Stimulated activated CD8-positive, alpha-beta memory T cell treated with anti-CD3 and anti-CD28 coated beads, Interleukin-4, amount 100 ng/mL, for 48 hours (primary cell): ENCODE measurements at places on chromosomes 12 and 14.
A peak's percentile ranks its signal among the peaks of the same experiment; 100 is the strongest.

- DNase-seq, result no peak
These were observed 183.2 kb downstream of the PPM1H start for GRCh38 chr12:62751810-62752155.

- DNase-seq, result no peak
These were observed 84.7 kb downstream of the TBC1D30 start for GRCh38 chr12:64909124-64909523.

- DNase-seq, result peak; percentile 51
These were observed 126.0 kb upstream of the ATF7IP start for GRCh38 chr12:14239350-14239934.

GRCh38 chr12:97385121-97385520 lies 77.5 kb upstream of the RMST start:
- DNase-seq, result no peak

DNA sequence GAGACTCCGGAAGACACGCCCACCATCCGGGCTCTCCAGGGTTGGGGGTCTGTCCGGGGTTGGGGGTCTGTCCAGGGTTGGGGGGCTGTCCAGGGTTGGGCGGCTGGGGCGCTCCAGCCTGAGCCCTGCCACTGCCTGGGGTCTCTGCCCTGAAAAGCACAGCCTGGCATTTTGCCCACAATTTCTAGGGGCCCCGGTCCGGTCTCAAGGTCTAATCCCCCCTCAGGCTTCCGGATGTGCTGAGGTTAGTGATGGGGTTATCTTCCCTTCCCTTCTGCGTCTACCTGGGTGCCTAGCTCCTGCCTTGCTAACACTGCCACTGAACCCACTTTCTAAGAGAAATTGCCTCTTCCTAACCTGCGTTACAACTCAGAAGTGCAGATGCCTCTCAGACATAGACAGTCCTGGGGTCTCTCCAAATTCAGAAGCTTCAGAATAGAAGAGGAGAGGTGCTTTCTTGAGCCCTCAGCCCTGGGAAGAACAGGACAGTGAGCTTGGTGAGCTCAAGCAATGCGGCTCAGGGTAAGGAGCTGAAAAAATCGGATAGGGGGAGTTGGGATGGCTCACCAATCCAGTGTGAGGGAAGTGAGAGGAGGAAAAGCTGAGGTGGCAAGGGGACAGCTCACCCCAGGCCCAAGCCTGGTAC lies 5.7 kb downstream of the LHX5 start:
- no peak for DNase-seq

- DNase-seq, result peak; percentile 89
These were observed at the start of gene CCDC177 for GRCh38 chr14:69574263-69574953. TSS of gene CCDC177 (minus strand) at chr14:69574871. CDS start at chr14:69573622, 1,249 bp downstream.

DNA sequence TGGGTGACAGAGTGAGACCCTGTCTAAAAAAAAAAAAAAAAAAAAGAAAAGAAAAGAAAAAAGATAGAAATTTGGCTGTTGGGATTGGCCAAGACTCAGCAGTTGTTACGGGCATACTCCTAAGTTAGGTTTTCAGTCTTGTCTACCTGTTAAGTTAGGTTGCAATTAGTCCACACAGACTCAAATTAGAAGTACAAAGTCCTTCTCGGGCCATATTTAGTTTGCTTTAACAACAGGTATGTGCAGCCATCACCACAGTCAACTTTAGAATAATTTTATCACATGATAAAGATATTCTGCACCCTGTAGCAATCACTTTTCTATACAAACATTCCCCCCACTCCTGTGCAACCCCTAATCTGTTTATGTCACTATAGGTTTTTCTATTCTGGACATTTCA lies 85.2 kb downstream of the WNK1 start:
- DNase-seq, result no peak

- DNase-seq, result no peak
These were observed 20.1 kb upstream of the RTN1 start for GRCh38 chr14:59890676-59891075.

GRCh38 chr12:52123487-52124186 lies 44.1 kb downstream of the SMIM41 start:
- no peak for DNase-seq

GRCh38 chr14:31326111-31326510 lies 94.2 kb downstream of the HEATR5A start:
- DNase-seq, result no peak

GRCh38 chr12:83985084-83985483 lies 927.5 kb downstream of the SLC6A15 start:
- DNase-seq, result no peak

GRCh38 chr12:106333010-106333409 lies 24.5 kb upstream of the POLR3B start:
- no peak for DNase-seq

DNA sequence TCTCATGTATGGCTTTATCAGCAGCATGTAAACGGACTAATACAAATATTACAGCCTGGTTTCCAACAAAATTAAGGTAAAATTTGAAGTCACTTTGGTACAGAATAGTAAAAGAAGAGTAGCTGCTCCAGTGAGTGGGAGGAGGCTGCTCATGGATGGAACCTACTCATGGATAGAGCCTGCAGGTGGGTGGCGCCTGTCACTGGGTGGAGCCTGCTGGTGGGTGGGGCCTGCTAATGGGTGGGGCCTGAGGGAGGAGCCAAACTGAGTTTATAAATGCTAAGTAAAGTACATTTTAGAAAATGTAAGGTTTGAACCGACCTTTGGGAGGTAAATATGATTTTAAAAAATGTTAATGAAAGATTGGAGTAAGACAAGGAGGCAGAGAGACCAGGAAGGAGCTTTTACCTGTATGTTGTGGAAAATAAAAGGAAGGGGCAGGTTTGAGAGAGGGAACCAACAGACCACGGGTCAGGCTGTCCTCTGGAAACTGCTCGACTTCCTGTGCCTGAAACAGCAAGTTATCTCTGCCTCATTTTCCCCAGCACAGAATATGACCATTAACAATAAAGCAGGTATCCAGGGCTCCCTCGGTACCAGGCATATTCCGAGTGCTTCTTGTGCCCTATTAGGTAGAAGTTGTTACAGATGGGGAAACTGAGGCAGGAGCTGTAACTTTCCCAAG lies 55.9 kb upstream of the SEL1L start:
- DNase-seq, result no peak

DNA sequence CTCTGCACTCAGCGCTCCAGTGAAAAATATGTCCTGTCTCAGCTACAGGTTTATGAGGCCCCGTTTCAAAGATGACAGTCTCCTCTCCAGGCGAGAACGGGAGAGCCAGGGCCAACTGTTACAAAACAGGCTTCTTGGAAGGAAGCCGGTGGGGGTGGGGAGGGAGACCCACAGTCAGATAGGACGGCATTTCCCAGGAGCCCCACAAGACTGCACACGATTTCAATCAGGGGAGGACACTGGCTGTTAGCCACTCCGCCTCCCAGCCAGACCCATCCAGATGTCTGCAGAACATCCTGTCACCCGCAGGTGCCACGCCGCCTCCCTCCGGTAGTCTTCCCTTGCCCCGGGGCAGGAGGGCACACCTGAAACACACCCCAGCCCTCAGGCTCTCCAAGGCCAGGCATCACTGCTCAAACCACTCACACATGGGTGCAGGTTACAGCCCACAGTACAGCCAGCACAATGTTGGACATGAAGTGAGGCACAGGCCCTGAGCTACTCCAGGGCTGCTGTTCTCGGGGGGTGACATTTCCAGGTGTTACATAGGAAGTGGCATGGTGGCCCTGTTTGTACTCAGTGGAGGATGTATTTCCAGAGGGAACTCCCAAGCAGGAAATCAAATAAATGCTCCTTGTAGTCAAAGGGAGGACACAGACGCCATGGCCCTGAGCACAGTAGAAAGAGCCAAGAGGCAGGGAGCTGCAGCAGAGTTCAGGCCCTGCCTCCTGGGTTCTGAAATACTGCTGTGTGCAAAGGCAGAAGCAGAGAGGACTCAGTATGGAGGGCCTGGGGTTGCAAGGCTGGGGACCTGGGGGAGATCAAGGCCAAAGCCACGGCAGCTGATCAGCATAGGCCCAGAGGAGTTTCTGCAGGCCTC lies 138.1 kb downstream of the BCL11B start:
- no peak for DNase-seq

- DNase-seq, result peak; percentile 78
These were observed 53.5 kb downstream of the PHLDA1 start for GRCh38 chr12:75977952-75978671.

- peak; percentile 91 for DNase-seq
These were observed 33.2 kb downstream of the WBP11 start for GRCh38 chr12:14769969-14770495.

- peak; percentile 59 for DNase-seq
These were observed 30.6 kb upstream of the SLC2A3 start for GRCh38 chr12:7966563-7966962.

- no peak for DNase-seq
These were observed 97.2 kb upstream of the KRAS start for GRCh38 chr12:25347716-25348592.

DNA sequence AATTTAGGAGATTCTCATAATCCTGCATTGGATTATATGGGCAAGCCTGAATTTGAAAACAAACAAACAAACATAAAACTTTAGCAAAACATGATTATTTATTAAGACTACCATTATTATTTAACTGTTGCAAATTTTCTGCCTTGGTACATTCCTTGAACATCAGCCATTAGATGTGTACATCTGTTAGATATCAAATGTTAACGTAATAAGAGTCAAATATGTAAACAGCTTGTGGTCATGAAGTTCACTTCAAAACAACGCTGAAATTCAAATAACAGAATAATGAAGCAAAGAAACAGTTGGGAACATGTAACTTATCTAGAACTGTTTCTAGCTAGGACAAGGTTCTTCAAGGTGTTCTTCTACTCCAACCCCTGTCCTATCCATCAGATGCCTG lies 14.3 kb upstream of the TMX1 start:
- no peak for DNase-seq

GRCh38 chr12:67390273-67390672 lies 121.1 kb downstream of the CAND1 start:
- DNase-seq, result no peak

DNA sequence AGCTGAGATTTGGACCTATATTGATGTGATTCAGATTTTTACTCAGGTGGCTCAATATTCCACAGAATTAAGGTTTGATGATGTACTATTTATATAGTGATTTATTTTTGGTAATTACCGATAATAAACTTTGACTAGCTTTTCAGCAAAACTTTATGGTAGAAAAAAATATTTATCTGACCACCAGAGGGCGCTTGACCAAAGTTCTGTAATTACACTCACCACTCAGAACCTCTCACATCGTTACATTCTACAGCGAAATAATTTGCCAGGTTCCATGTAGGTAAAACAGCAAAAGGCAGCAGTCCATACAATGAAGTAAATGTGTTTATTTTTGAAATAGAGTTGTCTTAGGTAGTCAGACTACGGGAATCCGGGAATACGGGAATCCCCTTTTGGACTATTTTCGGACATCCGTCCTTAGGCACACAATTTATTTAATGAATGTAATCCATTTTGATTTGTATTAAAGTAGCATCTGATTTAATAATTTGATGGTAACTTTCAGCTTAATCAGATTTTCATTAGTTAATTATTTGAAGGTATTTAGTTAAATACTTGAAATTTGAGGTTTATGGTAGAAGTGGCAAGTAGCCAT lies 143.0 kb upstream of the DDHD1 start:
- no peak for DNase-seq

- no peak for DNase-seq
These were observed 301.7 kb downstream of the GALC start for GRCh38 chr14:87691042-87691881.

- no peak for DNase-seq
These were observed 24.4 kb downstream of the ADCY6 start for GRCh38 chr12:48764521-48764920.

DNA sequence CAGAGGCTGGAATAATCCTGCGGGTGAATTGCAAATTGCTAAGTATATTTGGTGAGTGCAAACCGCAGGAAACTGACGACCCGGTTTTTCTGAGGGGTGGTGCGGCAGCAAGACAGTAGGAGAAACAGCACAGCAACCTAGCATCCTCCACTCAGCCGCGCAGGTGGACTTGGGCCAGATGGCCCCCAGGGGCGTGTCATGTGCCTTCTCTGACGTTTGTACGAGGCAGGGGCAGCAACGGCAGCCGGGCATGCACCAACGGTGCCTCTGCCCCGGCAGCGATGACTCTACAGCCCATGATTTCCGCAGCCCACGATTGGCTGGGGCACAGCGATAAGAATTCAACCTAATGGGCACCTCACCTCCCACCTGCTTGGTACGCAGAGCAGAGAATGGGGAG lies 11.1 kb upstream of the CLEC2A start:
- DNase-seq, result peak; percentile 27

GRCh38 chr12:1859643-1860042 lies 39.3 kb downstream of the LRTM2 start:
- DNase-seq, result no peak
